ENCODE measurements at places on chromosomes 4 and X.

- DNase-seq: no peak
Observed at GRCh38 chr4:663046-663437, 11.0 kb downstream of the ATP5ME start.

GRCh38 chr4:17362430-17362829, 149.5 kb downstream of the QDPR start:
- DNase-seq: no peak

DNA sequence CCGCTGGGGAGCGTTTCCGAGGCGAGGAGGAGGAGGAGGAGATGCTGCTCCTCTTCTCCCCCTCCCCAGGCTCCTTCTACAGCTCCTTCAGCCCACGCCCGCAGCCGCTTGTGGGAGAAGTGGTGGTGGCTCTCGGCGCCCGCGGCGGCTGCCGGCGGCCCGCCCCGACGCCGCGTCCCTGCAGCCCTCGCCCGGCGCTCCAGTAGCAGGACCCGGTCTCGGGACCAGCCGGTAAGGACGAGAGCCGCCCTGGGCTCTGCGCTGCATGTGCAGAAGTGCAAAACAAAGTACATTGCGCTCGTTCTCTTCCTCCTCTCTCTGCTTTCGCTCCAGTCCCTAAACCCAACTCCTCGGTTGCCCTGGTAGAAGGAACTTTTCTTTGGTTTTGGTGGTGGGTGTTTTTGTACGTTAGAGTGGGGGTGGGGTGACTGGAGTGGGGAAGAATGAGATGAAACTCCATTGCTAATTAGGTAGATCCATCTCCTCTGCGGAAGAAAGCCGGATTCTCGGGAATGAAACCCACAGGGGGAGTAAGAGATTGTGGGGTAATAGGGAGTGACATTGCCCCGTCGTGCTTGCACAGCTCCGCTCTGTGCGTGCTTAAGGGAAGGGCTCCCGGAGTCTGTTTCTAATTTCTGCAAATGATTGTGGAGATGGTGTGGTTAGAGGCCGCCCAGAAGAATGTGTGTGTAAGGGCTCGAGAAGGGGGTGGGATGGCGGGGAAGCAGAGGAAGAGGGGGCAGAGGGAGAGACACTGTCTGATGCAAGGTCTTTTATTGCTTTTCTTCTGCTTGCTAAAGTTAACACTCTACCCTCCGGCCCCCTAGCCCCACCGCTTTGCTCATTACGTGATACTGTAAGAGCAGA, 677 bp downstream of the PTPN13 start:
- peak; percentile 25 for DNase-seq

DNA sequence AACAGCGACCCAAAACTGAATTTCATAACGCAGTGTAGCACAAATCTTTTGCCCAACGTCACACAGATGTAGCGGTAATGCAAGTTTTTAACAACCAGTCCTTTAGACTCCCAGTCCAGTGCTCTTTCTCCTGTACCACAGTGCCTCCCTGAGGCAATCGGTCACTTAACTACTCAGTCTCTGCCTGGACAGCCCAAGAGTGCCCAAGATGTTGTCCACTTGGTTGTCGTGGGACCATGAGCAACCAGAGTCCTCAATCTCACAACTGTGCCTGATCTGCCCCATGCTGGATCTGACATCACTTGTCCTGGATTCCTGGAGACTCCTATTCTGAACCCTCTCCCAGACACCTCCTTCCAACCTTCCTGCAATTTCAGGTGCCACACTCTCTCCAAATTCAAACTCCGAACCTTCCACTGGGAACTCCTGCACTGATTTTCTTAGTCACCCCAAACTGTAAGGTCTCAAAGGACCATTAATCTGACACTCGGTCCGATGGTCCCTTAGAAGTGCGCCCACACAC, 702 bp downstream of the MMGT1 start:
- peak; percentile 18 for DNase-seq

Measured in activated CD4-positive, alpha-beta memory T cell treated with anti-CD3 and anti-CD28 coated beads, Interleukin-2, amount 10 ng/mL, durations not matched to agents 7 days and 5 days (primary cell).